Activated CD8-positive, alpha-beta memory T cell treated with anti-CD3 and anti-CD28 coated beads for 4 hours (primary cell): ENCODE measurements at places on chromosomes 7 and 10.

- no peak for DNase-seq
Observed at GRCh38 chr10:96440361-96441292, 73.1 kb downstream of the TLL2 start.

DNA sequence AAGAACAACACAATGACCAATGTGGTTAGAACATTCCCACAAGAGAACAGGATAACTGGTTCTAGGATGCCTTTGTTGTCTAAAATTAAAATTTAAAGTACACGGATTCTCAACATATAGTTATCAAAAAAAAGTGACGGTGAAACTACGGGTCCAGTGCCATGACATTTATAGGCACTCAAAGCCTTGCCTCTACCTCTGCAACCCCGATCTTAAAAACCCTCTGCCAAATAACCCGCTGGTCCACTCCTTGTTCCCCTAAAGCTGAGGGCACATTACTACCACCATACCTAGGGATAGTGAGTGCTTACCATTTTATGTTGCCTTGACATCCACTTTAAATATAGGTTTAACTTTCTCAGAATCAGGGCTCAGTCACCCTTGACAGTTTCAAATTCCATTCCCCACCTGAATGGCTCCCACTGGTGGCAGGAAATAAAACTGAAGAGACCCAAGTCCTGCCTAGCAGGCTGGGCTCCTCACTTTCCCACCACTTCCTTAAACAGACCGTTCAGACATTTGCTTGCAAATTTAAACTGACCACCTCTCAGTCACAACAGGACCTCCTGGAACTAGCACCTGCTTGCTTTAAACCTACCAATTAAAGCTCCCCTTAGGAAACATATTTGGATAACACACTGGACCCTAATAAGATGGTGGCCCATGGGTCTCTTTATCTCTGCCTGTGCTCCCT lies 169.9 kb upstream of the ASAH2 start:
- no peak for DNase-seq

GRCh38 chr10:33153251-33153967 lies 181.1 kb downstream of the NRP1 start:
- DNase-seq = no peak

DNA sequence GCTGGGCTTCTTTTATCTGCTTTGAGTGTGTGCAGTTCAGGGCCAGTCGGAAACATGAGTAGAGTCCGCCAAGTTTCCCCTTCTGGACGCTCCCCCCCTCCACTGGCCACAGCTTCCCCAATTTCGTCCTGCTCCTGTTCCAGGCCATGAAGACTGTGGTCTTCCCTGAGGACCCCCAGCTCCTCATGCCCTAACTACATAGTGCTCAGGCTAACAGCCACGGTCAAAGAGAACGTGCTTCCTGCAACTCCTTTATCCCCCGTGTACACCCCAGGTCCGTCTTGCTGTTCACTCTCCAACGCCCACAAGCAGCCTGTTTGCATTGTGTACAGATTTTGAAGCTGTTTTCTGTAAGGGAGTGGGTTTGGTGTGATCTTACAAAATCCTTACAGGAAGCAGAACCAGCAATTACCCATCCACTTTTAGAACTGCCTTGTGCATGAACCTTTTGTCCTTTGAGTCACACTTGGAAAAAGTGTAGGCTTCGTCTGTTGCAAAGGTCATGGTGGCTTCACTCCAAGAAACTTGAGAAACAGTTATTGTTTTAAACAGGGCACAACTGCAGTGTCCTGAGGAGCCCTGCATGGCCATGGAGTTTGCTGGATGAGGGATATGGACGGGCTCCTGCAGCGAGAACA lies 77.0 kb upstream of the FAM20C start:
- DNase-seq = no peak

DNA sequence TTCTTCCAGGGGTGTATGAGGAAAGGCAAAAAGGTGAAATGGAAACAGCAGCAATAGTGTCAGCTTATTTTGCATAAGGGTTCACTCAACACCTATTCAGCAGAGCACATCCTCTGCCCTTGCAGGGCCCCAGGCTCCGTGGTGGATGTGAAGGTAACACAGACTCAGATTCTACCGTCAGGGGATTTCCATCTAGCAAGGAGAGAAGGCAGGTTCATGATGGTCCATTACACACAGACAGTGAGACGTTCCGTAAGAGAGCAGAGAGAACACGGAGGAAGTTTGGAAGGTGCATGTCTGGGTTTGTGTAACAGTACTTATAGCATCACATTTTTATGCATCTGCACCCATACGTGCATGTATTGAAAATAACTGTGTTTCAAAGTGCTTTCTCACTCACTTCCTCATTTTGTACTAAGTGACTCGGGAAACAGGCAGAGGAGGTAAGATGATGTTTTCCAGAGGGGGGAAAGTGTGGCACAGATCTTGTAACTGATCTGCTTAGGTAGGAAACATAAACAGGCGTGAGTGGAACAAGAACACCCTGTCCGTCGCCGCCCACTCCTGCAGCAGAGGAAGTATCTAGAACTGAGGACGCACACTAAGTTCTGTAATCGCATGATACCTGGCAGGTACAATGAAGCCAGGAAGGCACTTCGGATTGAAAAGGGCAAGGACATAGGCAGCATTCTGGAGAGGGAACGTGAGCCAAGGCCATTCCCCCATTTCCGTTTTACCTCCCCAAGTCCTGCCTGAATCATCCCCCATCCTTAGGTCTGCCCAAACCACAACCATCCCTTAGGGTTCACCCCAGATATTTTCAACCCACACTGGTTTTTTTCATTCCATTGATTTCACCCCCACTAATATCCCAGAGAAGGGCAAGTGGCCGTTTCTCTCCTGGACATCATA lies 1.0 kb upstream of the ENO4 start:
- no peak for DNase-seq

- DNase-seq = no peak
Observed at GRCh38 chr10:63125459-63125858, 7.7 kb upstream of the NRBF2 start.

GRCh38 chr10:61164458-61165160 lies 220.6 kb upstream of the RHOBTB1 start:
- DNase-seq = no peak
